SJSA1 (cell line): ENCODE measurements at places on chromosomes 2 and 18. TPM values are rescaled to one million over a fixed set of nuclear protein-coding genes. Genes with fewer than 3 reads are reported as not detected.

GRCh38 chr18:48853588-48853987 lies 97.2 kb downstream of the SMAD7 start:
- no peak for DNase-seq

Gene NEU2
- total RNA-seq: not detected in 2 replicates

DNA sequence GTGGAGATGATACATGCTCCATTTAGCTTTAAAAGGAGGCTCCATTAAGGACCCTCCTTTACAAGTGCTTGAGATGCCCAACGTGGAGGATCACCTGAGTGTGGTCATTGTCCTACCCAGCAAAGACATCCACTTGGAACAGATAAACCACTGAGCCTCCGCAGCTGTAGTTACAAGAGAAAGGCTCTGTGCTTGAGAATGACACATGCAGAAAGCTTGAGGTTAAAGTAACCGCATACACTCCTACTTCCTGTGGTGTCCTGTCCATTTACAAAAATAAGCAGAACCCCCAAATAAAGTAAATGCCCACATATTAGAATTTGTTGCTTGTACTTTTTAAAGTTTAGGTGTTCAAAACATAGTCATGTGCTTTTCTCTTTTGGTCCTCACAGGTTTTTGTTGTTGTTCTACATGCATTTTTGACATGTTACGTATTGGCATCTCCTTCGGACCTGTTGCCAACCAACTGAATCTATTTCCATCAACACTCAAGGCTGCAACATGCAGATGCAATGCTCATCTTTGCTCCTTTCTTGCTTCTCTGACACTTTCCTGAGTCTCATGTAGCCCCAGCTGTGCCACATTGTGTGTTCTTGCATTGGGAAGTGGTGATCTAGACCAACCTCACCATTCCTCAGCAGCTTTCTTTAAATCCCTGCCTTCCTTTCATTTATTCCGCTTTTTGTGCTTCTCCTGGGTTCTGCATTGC lies 56.0 kb downstream of the SERPINB7 start:
- peak; percentile 45 for DNase-seq

Gene FAM237A
- total RNA-seq: not detected in 2 replicates

Gene CARF
- total RNA-seq: 3.1 and 7.9 TPM in 2 replicates

Gene L3MBTL4
- total RNA-seq: 6.8 and 10.6 TPM in 2 replicates
